Mucosa of gallbladder (tissue), 1 donor: ENCODE measurements at places on chromosomes 6 and 20. TPM values are rescaled to one million over a fixed set of nuclear protein-coding genes. Genes with fewer than 3 reads are reported as not detected.

Gene SAMD5
- total RNA-seq = 7.3 TPM

Gene SMOC2
- 213 TPM for total RNA-seq

Gene TOMM6
- total RNA-seq = 123 TPM

Gene TOX2
- total RNA-seq = 4.5 TPM
